ENCODE measurements at places on chromosomes 11 and 22. TPM values are rescaled to one million over a fixed set of nuclear protein-coding genes. Genes with fewer than 3 reads are reported as not detected.

SLC7A4 gene
- total RNA-seq = not detected

FAM181B gene
- not detected for total RNA-seq

DDI1 gene
- not detected for total RNA-seq

NRXN2 gene
- total RNA-seq = 0.35 TPM

OR51B5 gene
- 31.4 TPM for total RNA-seq

RAG2 gene
- not detected for total RNA-seq

PKDREJ gene
- total RNA-seq = not detected

BSX gene
- total RNA-seq = 0.31 TPM

SLC22A6 gene
- not detected for total RNA-seq

ST14 gene
- total RNA-seq = 0.10 TPM

TSGA10IP gene
- total RNA-seq = not detected

DYNC2H1 gene
- total RNA-seq = 6.1 TPM

POTEH gene
- total RNA-seq = 1.2 TPM

CRYBB3 gene
- total RNA-seq = not detected

ARHGAP32 gene
- total RNA-seq = 4.8 TPM

HTR3A gene
- not detected for total RNA-seq

Measured in H4 (cell line).